ENCODE measurements at places on chromosomes 3 and 15.

DNA sequence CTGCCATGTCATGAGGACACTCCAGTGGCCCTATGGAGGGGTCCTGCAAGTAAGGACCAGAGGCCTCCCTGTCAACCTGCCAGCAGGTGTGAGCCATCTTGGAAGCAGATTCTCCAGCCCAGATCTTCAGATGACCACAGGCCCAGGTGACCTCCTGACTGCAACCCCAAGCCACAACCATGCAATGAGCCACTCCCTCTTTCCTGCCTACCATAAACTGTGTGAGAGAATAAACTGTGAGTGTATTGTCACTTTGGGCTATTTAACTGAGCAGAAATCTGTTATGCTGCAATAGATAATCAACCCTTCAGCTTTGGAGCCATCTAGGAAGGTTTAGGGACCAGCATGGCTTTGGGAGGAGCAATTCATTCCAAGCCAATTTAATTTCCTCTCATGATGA is 367.9 kb downstream of the SHQ1 start:
- H3K27me3 ChIP-seq = no peaks in the 10 kb centered on the region
- DNase-seq = no peak
- no peak overlapping the region for H3K27ac ChIP-seq

- H3K4me1 ChIP-seq = peaks cover 24% of the 10 kb centered on the region
- no peak overlapping the region for H3K27ac ChIP-seq
- H3K36me3 ChIP-seq = no peaks in the 10 kb centered on the region
- H3K27me3 ChIP-seq = no peaks in the 10 kb centered on the region
- no peak for DNase-seq
- no peak overlapping the region for H3K4me3 ChIP-seq
Measured at GRCh38 chr15:56973463-56973862, 55.0 kb downstream of the TCF12 start.

- DNase-seq = no peak
- no peaks in the 10 kb centered on the region for H3K27me3 ChIP-seq
- no peaks in the 10 kb centered on the region for H3K4me1 ChIP-seq
- no peak overlapping the region for H3K27ac ChIP-seq
- no peak overlapping the region for H3K4me3 ChIP-seq
Measured at GRCh38 chr3:60177726-60178125, 1073.5 kb downstream of the FHIT start.

- H3K27me3 ChIP-seq = no peaks in the 10 kb centered on the region
- H3K27ac ChIP-seq = peak overlapping the region; percentile 88
- no peaks in the 10 kb centered on the region for H3K36me3 ChIP-seq
- H3K4me1 ChIP-seq = peaks cover 66% of the 10 kb centered on the region
Measured at GRCh38 chr15:38038659-38039442, 104.4 kb downstream of the TMCO5A start.

GRCh38 chr3:53216723-53217122 is 39.1 kb downstream of the TKT start:
- H3K27me3 ChIP-seq = no peaks in the 10 kb centered on the region
- no peak overlapping the region for H3K27ac ChIP-seq
- no peak overlapping the region for H3K4me3 ChIP-seq
- no peaks in the 10 kb centered on the region for H3K4me1 ChIP-seq
- DNase-seq = no peak

GRCh38 chr15:35738370-35738769 is 192.4 kb upstream of the DPH6 start:
- no peaks in the 10 kb centered on the region for H3K27me3 ChIP-seq
- no peak overlapping the region for H3K4me3 ChIP-seq
- no peak for DNase-seq
- H3K36me3 ChIP-seq = no peaks in the 10 kb centered on the region
- peak overlapping the region; percentile 36 for H3K27ac ChIP-seq
- peaks cover 17% of the 10 kb centered on the region for H3K4me1 ChIP-seq

DNA sequence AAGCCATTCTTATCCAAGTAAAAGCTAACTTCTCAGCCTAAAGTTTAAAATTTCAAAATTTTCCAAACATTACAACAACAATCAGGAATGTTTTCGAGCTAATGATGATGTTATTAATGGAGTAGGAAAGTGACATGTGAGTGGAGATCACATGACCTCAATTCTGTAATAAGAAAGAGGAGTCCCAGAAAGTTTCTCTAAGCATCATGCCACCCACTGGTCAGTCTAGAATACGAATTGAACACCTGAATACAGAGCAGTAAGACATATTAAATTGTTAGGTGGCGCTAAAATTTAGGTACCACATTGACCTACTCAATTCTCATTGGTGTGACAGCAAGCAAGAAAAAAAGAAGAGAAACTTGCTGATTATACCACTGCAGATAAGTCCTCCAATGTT is 163.9 kb downstream of the DCLK3 start:
- DNase-seq = no peak
- no peak overlapping the region for H3K4me3 ChIP-seq
- H3K4me1 ChIP-seq = no peaks in the 10 kb centered on the region
- no peaks in the 10 kb centered on the region for H3K27me3 ChIP-seq

- no peak overlapping the region for H3K27ac ChIP-seq
- no peak overlapping the region for H3K4me3 ChIP-seq
- peaks cover 95% of the 10 kb centered on the region for H3K36me3 ChIP-seq
- H3K4me1 ChIP-seq = no peaks in the 10 kb centered on the region
- H3K27me3 ChIP-seq = no peaks in the 10 kb centered on the region
- no peak for DNase-seq
Measured at GRCh38 chr15:101283931-101284330, 6.6 kb upstream of the SELENOS start.

- DNase-seq = no peak
- H3K4me3 ChIP-seq = no peak overlapping the region
- H3K27me3 ChIP-seq = no peaks in the 10 kb centered on the region
- H3K4me1 ChIP-seq = peaks cover 26% of the 10 kb centered on the region
- H3K36me3 ChIP-seq = no peaks in the 10 kb centered on the region
Measured at GRCh38 chr3:120498556-120499346, 48.0 kb upstream of the FSTL1 start.

All from RWPE2 (cell line).